ENCODE measurements at places on chromosomes 4 and X.

DNA sequence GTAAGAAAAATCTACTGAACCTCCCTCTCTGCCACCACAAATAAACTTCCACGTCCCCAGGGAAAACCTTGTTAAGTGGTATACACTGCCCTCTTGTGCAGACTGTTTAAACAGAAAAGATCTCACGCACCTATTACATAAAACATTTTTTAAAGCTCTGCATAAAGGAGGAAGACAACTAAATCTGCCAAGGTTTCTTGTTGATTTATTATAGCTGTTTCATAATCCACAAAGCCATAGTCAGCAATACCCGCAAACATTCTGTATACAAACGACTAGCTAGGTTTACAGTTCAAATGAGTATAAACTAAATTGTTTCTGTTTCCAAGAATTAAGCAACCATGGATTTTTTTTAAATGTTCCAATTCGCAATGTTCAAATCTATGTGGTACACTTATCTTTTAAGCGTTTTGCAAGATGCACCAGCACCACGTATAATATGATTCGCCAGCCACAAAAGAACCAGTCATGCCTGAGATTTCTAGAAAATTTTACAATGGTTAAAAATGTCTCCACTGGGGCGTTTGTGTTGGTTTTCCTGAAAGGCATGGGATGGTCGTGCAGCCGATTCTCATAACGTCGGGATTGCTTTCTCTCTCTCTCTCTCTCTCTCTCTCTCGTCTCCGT, 164.6 kb downstream of the PRKX start:
- DNase-seq = no peak

DNA sequence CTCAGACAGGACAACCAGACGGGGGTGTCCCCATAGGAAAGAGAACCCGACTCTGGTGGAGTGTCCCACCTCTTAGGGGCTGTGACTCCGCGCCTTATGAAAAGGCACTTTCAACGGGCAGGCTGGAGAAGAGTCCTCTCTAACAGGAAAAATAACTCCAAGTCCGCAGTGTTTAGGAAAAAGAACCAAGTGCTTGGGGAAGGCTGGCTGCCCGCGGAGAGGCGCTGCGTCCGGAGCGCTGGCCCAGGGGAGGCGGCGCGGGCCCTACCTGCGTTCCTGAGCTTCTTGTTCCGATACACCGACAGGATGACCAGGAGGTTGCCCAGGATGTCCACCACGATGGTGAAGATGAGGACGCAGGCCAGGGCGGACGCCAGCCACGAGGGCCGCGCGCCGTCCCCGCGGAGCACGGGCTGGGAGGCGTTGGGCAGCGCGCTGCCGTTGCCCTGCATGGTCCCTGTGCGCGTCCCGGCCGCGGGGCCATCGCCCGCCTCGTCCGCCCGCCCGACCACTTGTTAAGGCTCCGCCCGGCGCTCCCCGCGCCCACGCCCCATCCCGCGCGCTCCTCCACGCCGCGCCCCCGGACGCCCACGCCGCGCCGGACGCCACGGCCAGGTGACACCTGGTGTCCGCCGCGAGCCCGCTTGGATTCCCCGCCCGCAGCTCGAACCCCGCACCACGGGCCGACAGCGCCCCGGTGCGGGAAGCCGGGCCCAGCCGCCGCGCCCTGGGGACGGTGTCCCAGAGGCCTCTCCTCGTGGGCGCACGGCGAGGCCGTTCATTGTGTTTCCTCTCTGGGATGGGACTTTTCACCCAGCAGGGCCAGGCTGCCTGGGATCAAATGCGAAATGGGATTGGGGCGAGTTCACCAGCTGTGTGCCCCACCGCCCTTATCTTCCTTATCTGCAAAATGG, at the start of gene MTNR1A:
TSS of gene MTNR1A (minus strand) at position 654 of the 914 bp plus-strand sequence. CDS start at position 452, 202 bp downstream.
- no peak for DNase-seq

DNA sequence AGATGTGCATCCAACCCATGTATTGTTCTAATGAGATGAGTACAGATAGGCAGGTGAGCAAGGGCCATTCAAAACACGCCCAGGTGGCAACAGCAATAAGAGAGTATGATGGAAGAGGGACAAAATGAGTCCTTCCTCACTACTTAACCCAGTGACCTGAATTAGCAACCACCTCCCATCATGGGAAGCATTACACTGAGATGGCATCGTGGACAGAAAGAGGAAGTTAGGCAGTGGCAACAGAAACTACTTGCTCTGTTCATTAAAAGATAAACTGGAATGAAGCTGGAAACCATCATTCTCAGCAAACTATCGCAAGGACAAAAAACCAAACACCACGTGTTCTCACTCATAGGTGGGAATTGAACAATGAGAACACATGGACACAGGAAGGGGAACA, 17.2 kb downstream of the RXFP1 start:
- no peak for DNase-seq

DNA sequence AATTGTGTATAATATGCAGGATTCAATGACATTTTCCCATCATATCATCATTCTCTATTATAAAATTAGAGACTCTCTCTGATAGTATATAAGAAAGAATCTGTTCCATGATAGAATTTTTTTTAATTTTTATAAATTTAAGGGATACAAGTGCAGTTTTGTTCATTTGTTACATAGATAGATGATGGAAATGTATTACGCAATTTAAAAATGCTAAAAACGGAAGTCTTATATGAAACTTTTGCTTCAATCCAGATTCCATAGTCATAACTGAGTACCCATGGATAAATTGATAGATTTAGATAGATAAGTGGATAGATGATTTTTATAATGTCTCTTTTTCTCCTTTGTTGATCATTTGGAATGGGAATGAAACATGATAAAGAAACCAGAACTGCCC, 24.9 kb upstream of the MAGEB2 start:
- DNase-seq = no peak

GRCh38 chrX:74132280-74132679, 171.7 kb upstream of the ZCCHC13 start:
- no peak for DNase-seq

DNA sequence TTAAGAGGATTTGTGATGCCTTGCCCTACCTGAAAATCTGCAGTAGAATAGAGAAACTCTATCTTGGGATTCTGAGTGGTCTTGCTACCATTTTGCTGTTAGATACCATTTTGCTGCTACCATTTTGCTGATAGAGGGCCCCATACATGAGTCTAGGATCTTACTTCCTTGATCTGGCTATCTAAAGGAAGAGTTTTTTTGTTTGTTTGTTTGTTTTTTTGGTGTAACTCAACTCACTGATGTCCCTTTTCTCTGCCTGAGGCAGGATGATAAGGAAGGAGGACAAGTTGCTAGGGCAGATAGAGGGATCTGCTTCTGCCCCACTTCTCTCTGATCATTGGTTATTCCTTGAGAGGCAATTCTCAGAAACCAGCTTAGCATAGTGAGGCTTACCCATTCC, 31.0 kb downstream of the XK start:
- no peak for DNase-seq

DNA sequence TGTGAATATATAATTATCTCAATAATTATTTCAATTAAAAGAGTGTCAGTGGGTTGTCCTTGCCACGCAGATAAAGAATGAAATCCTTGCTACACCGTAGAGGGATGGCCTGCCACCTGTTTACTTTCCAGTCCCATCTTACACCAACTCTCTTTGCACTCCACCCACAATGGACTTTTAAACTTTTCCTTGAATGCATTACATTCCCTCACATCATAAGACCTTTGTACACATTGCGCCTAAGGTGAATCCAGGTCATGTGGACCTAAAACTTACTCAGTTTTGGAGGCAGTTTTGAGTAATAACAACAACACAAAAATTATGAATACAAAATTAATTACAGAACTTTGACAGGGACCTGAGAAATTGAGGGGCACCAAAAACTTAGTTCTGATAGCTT, 78.7 kb upstream of the PDE5A start:
- DNase-seq = no peak

GRCh38 chr4:108533245-108533844, 87.0 kb upstream of the RPL34 start:
- DNase-seq = no peak

DNA sequence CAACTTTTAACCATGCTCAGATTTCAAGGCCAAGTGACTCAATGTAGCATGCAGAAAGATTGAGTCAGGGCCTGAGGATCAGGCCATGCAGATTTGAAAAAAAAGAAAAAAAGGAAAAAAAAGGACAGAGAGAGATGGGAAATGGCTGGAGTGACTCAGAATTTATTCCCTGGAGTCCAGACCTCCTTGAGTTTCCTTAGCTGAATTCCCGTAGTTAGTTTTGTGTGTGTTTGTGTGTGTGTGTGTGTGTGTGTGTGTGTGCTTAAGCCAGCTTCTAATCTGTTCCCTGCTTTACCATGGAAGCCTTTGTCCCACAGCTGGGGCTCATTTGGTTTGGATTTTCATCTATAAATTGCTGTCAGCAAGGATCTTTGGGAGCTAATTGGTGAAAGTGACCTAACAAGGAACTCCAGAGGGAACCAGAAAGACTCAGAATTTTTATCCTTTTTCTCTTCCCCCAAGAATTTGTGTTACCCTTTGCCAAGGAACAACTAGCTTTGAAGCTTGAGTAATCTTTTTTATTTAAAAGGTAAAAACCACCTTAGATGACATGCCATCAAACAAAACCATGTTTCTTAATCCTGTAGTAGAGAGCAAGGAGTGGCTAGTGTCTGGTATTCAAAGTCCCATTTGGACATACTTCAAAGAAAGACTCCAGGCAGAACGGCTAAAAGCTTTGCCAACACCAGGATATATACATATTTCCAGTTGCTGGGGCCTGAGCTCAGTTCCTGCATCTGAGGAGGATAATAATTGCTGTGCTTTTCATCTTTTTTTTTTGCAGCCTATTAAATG, 109.0 kb upstream of the DDIT4L start:
- no peak for DNase-seq

DNA sequence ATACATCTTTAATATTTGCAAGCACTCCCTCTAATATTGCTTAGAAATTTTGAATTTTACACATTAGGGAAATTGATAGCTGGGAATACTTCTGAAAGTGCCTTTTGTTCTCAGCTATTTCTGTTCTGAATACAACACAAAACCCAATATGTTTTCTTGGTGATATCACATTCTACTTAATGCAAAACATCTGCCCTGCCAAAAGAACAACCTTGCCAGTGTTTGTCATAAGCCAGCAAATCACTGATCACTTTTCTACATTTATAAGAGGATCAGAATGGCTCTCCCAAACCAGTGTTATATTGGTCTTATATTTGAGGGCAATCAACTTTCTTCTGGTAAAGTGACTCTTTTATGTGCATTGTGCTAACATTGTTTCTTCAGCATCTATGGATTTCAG, 126.8 kb upstream of the APOOL start:
- no peak for DNase-seq

GRCh38 chr4:115126491-115126890, 13.1 kb upstream of the NDST4 start:
- no peak for DNase-seq

DNA sequence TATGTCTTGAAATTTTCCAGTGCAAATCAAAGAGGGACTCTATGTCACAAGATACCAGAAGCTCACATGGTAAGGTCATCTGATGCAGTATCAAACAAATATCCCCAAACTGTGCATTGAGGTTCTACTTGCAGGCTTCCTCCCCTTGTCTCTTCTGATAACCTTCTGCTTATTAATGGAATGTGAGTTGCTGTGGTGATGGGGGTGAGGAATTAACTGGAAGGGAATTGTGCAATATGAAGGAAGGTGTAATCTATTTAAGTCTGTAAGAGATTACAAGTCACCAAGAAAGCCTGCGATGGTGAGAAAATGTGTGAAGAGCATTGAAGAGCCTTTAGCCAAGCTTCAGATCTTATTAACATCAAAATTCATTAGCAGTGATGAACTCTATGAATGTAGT, 15.4 kb upstream of the MAGED1 start:
- no peak for DNase-seq

- DNase-seq = no peak
These were observed 56.6 kb downstream of the ARHGAP6 start for GRCh38 chrX:11609109-11609508.

- no peak for DNase-seq
These were observed 80.2 kb downstream of the HTRA3 start for GRCh38 chr4:8349664-8350236.

- DNase-seq = no peak
These were observed 704 bp upstream of the SEPSECS start for GRCh38 chr4:25160714-25161592.

GRCh38 chrX:32842053-32842452, 369.3 kb downstream of the DMD start:
- no peak for DNase-seq

DNA sequence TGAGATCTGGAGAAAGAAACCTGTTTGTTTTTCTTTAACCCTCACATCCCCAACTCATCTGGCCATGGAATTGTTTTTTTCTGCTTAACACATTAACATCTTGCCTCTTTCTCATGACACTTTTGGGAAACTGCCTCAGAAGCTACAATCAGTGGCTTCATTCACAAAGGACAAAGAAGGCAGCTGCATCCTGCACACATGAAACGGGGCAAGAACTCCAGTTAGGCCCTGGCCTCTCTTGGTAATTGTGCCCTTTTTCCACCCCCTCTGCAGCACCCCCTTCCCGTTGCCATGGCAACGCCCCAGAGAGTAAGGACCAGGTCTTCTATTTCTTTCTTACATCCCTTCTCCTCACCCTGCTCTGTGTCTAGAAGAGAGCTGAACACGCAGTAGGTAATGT, 103.4 kb downstream of the PDGFRA start:
- DNase-seq = no peak

DNA sequence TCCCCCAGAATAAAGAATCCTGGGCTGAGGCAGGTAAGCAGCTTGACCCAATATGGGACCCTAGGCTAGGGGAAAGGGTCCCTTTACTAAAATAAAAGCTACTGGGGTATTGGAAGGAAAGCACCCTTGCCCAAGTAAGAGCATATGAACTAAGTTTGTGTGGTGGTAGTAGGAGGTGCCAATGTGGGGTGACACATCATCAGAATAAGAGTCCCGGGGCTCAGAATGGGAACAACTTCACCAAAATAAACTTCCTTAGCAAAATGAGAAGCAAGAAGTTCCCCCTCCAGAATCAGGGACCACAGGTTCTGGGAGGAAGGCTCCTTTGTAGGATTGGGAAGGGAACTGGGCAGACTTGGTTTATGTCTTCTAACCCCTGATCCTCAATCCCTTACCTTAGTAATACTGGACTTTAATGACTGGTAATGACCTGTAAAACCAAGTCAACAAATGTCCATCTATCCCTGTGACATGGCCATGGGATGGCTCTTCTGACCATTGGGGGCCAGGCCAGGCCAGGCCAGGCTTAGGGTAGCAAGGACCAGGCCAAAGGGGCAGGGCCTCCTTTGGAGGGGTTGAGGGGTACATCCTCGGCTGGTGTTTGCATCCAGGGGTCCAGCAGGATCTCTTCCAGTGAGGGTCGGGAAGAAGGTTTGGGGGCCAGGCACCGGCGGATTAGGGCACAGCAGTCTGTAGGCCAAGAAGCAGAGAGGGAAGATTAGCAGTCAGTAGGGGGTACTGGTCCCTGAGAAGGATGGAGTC, 2.3 kb upstream of the SLC35A2 start:
- no peak for DNase-seq

GRCh38 chr4:15694431-15694830, 8.4 kb upstream of the BST1 start:
- DNase-seq = no peak

- no peak for DNase-seq
These were observed 838 bp upstream of the ABCG2 start for GRCh38 chr4:88159229-88159725.

- DNase-seq = no peak
These were observed 8.6 kb downstream of the SLC9B2 start for GRCh38 chr4:103067841-103068547.

- DNase-seq = no peak
These were observed 355.7 kb downstream of the ADGRL3 start for GRCh38 chr4:61555789-61556188.

GRCh38 chrX:23637187-23637586, 30.1 kb upstream of the PRDX4 start:
- no peak for DNase-seq
